ENCODE measurements at places on chromosomes 3 and 15. TPM values are rescaled to one million over a fixed set of nuclear protein-coding genes. Genes with fewer than 3 reads are reported as not detected.

ACSBG1 gene
- total RNA-seq, result not detected

PSTPIP1 gene
- total RNA-seq, result 182 TPM

NR1D2 gene
- 3.1 TPM for total RNA-seq

VGLL3 gene
- total RNA-seq, result not detected

MRPL46 gene
- total RNA-seq, result 49.1 TPM

C3orf49 gene
- total RNA-seq, result not detected

RLBP1 gene
- total RNA-seq, result not detected

STRC gene
- 0.05 TPM for total RNA-seq

FBXW12 gene
- 0.14 TPM for total RNA-seq

RABL3 gene
- 29.3 TPM for total RNA-seq

SERINC4 gene
- total RNA-seq, result 0.28 TPM

ARF4 gene
- total RNA-seq, result 91.4 TPM

PRR20G gene
- total RNA-seq, result not detected

CLASP2 gene
- total RNA-seq, result 65.3 TPM

LSMEM2 gene
- not detected for total RNA-seq

CFAP100 gene
- not detected for total RNA-seq

FGF7 gene
- not detected for total RNA-seq

Data from activated CD4-positive, alpha-beta T cell treated with anti-CD3 and anti-CD28 coated beads, Interleukin-2, amount 10 ng/mL, durations not matched to agents 24 days and 14 days (primary cell).